AG04450 (cell line): ENCODE measurements at places on chromosomes 2 and 18.

DNA sequence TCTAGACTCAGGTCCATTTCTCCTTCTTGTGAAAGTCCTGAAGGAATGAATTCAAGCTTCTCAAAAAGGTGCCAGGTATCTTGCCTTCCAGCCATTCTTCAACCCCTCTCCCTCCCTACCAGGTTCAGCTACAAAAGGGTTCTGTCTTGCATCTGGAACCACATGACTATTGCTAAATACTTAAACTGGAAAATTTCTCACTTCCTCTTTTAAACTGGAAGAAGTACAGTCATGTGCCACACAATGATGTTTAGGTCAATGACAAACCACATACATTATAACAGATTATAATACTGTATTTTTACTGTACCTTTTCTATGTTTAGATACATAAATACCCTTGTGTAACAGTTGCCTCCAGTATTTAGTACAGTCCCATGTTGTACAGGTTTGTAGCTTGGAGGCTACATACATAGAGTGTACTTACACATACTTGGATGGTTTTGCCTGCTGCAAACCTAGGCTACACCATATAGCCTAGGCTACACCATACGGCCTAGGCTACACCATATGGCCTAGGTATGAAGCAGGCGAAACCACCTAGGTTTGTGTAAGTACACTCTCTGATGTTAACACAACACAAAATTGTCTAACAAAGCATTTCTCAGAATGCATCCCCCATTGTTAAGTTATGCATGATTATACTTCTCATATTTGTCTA, 142.0 kb upstream of the DNMT3A start:
- DNase-seq, result no peak

- DNase-seq, result no peak
These were observed 1.0 kb downstream of the SPHKAP start for GRCh38 chr2:228180181-228181097.

- DNase-seq, result no peak
These were observed 85.8 kb downstream of the RDH14 start for GRCh38 chr2:18474700-18475099.

GRCh38 chr18:79526468-79527460, 131.0 kb downstream of the NFATC1 start:
- no peak for DNase-seq

DNA sequence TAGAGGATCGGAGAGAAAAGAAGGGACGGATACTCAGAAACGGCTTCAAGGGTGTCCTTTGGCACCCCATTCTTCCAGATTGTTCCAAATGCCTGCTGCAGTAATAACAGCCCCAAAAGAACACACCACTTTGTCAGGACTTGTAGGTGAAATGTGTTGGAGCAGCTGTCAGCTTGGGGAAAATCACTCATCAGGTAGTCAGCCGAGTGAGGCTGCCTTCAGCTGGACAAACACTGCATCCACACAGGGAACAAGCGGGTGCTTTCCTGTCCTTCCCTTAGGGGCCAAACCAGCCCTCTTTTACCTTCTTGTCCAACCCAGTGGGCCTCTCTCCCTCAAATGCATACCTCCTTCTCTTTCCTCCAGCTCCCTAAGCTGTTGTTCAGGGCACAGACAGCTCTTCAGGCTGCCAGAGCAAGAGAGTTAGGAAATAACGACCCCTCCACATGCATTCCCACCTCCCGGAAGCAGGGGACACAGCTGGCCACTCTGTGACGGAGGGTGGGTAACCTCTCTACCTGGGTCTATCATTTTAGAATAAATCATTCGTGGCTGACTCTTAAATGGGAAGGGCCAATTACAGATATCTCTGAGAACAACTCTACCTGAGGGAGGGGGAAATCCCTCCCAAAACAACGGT, 48.1 kb downstream of the BCL11A start:
- no peak for DNase-seq

- no peak for DNase-seq
These were observed 69.8 kb downstream of the TNS1 start for GRCh38 chr2:217932803-217933616.

- DNase-seq, result no peak
These were observed 667.5 kb upstream of the FANCL start for GRCh38 chr2:58908501-58909154.

- DNase-seq, result no peak
These were observed 61.9 kb upstream of the PXDN start for GRCh38 chr2:1806254-1806653.

- no peak for DNase-seq
These were observed 1517.5 kb upstream of the ZEB2 start for GRCh38 chr2:146037334-146037870.

GRCh38 chr18:22282311-22283115, 113.1 kb downstream of the GATA6 start:
- DNase-seq, result peak; percentile 59

DNA sequence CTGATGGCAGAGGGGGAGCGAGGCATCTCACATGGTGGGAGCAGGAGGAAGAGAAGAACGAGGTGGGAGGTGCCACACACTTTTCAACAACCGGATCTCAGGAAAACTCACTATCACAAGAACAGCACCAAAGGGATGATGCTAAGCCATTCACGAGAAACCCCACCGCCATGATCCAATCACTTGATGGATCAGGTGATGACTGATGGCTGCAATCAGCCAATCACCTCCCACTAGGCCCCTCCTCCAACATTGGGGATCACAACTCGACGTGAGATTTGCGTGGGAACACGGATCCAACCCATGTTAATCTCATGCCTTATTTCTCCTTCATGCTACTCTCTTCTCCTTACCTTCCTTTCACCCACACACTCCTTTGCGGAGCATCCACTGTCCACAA, 143.6 kb downstream of the ANTXR1 start:
- no peak for DNase-seq
